ENCODE measurements at places on chromosomes 2 and 18. TPM values are rescaled to one million over a fixed set of nuclear protein-coding genes. Genes with fewer than 3 reads are reported as not detected.

GRCh38 chr2:39227628-39228412, 15.9 kb downstream of the CDKL4 start:
- DNase-seq, result peak; percentile 59
- no peaks in the 10 kb centered on the region for H3K36me3 ChIP-seq
- no peaks in the 10 kb centered on the region for H3K27me3 ChIP-seq

- DNase-seq, result no peak
- peaks cover 55% of the 10 kb centered on the region for H3K4me1 ChIP-seq
- H3K36me3 ChIP-seq, result no peaks in the 10 kb centered on the region
Measured at GRCh38 chr2:119491776-119492525, 32.3 kb downstream of the SCTR start.

- peaks cover 2% of the 10 kb centered on the region for H3K27me3 ChIP-seq
- H3K4me3 ChIP-seq, result no peak overlapping the region
- no peaks in the 10 kb centered on the region for H3K4me1 ChIP-seq
- H3K27ac ChIP-seq, result no peak overlapping the region
Measured at GRCh38 chr2:239920693-239921365, 104.3 kb downstream of the NDUFA10 start.

- no peak overlapping the region for H3K27ac ChIP-seq
- no peak overlapping the region for H3K4me3 ChIP-seq
- DNase-seq, result no peak
- H3K36me3 ChIP-seq, result no peaks in the 10 kb centered on the region
- H3K4me1 ChIP-seq, result no peaks in the 10 kb centered on the region
- H3K27me3 ChIP-seq, result peaks cover 14% of the 10 kb centered on the region
Measured at GRCh38 chr2:239423551-239423950, 22.7 kb upstream of the HDAC4 start.

- H3K36me3 ChIP-seq, result peaks cover 4% of the 10 kb centered on the region
- no peak for DNase-seq
- H3K27ac ChIP-seq, result no peak overlapping the region
- no peaks in the 10 kb centered on the region for H3K27me3 ChIP-seq
Measured at GRCh38 chr2:189802396-189802912, 18.2 kb downstream of the PMS1 start.

- peaks cover 9% of the 10 kb centered on the region for H3K4me1 ChIP-seq
- no peak for DNase-seq
- peak overlapping the region; percentile 72 for H3K4me3 ChIP-seq
- H3K27me3 ChIP-seq, result peaks cover 18% of the 10 kb centered on the region
Measured at GRCh38 chr2:95077530-95077825, 44.1 kb downstream of the MRPS5 start.

DNA sequence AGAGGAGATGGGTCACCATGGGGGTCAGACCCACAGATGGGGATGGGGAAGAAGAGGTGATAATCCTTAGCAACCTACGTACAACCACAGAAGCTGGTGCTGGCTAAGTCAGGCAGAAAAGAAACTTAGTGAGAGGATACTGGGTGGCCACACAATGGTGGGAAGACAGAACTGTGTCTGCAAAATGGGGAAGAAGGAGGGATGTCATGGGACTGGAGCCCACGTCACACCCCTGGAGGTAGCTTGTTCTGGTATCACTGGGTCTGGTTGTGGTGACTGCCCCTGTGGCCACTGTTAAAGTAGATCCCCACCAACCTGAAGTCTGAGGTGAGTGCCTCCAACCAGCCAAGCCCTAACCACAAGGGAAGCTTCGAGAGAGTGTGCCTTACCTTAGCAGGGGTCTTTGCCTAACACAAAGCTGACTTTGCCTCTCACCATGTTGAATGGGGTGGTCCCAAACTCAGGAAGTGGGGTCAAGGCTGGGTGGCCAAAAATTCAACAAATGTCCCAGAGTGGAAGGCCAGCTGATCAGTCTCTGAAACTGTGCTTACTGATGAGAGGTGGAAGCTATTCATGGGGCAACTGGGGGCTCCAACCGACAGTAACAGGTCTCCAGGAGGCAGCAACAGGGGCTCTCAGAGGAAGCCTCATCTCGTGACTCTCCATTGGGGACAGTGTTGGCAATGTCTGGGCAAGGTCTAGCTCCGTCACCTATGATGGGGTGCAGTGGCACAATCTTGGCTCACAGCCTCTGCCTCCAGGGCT, 64.8 kb upstream of the SLC1A4 start:
- peaks cover 7% of the 10 kb centered on the region for H3K4me1 ChIP-seq
- no peak overlapping the region for H3K4me3 ChIP-seq
- H3K36me3 ChIP-seq, result peaks cover 3% of the 10 kb centered on the region
- H3K27me3 ChIP-seq, result no peaks in the 10 kb centered on the region

GRCh38 chr2:120206022-120206581, 17.1 kb downstream of the TMEM185B start:
- no peak overlapping the region for H3K4me3 ChIP-seq
- no peak overlapping the region for H3K27ac ChIP-seq
- DNase-seq, result peak; percentile 32
- no peaks in the 10 kb centered on the region for H3K36me3 ChIP-seq

- no peak overlapping the region for H3K4me3 ChIP-seq
- H3K27me3 ChIP-seq, result no peaks in the 10 kb centered on the region
- peaks cover 9% of the 10 kb centered on the region for H3K4me1 ChIP-seq
- DNase-seq, result no peak
Measured at GRCh38 chr2:147989809-147990403, 30.6 kb downstream of the ORC4 start.

GRCh38 chr2:12732651-12733050, 15.9 kb downstream of the TRIB2 start:
- H3K36me3 ChIP-seq, result peaks cover 30% of the 10 kb centered on the region
- H3K27ac ChIP-seq, result no peak overlapping the region
- no peak overlapping the region for H3K4me3 ChIP-seq
- no peaks in the 10 kb centered on the region for H3K27me3 ChIP-seq
- H3K4me1 ChIP-seq, result peaks cover 11% of the 10 kb centered on the region

DNA sequence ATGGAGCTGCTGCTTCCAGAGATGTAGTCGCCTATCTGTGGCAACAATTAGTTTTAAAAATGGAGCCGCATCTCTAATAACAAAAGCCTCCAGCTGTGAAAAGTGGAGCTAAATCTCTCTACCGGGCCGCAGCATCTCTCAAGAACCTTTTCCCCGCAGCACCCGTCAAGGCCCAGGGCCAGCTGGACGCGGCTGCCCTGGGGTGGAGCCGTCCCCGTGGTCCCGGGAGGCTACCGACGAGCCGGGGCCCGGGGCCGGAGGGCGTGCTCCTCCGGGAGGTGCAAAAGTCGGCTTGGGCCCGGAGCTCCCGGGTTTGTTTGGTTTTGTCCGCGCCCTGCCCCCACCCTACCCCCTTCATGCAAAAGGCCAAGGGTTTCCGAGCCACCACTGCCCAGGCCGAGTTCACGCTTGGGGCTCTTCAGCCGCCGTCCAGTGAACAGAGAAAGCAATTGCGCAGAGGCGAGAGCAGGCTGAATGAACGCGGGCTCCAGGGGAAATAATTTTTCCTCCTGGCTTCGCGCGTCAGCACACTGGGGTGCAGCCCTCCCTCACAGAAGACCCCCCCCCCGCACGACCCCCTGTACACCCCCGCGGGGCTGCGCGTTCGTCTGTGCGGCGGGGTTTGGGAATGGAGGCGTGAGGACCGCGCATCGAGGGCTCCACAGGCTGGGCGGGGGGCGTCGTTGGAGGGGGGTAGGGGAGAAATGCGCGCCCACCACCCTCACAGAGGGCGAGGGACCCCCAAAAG, 557 bp upstream of the GREB1L start:
- peak; percentile 19 for DNase-seq
- H3K4me3 ChIP-seq, result peak overlapping the region; percentile 82
- no peak overlapping the region for H3K27ac ChIP-seq
- peaks cover 31% of the 10 kb centered on the region for H3K27me3 ChIP-seq
- H3K36me3 ChIP-seq, result no peaks in the 10 kb centered on the region
- H3K4me1 ChIP-seq, result peaks cover 6% of the 10 kb centered on the region

GRCh38 chr2:177724398-177725287, 332.1 kb downstream of the AGPS start:
- peak overlapping the region; percentile 62 for H3K27ac ChIP-seq
- peaks cover 65% of the 10 kb centered on the region for H3K4me1 ChIP-seq
- peak overlapping the region; percentile 62 for H3K4me3 ChIP-seq
- no peaks in the 10 kb centered on the region for H3K27me3 ChIP-seq

- no peaks in the 10 kb centered on the region for H3K27me3 ChIP-seq
- no peak for DNase-seq
- H3K27ac ChIP-seq, result no peak overlapping the region
- H3K4me1 ChIP-seq, result peaks cover 25% of the 10 kb centered on the region
- H3K36me3 ChIP-seq, result peaks cover 4% of the 10 kb centered on the region
Measured at GRCh38 chr18:77081390-77081778, 51.2 kb downstream of the MBP start.

- H3K4me3 ChIP-seq, result no peak overlapping the region
- no peaks in the 10 kb centered on the region for H3K36me3 ChIP-seq
- no peaks in the 10 kb centered on the region for H3K27me3 ChIP-seq
- no peak overlapping the region for H3K27ac ChIP-seq
Measured at GRCh38 chr18:48335829-48336228, 73.4 kb downstream of the ZBTB7C start.

- H3K4me3 ChIP-seq, result no peak overlapping the region
- peaks cover 54% of the 10 kb centered on the region for H3K36me3 ChIP-seq
- no peak for DNase-seq
Measured at GRCh38 chr2:150472511-150472899, 15.0 kb downstream of the RND3 start.

- H3K27ac ChIP-seq, result no peak overlapping the region
- peaks cover 4% of the 10 kb centered on the region for H3K27me3 ChIP-seq
- H3K4me1 ChIP-seq, result no peaks in the 10 kb centered on the region
- H3K36me3 ChIP-seq, result no peaks in the 10 kb centered on the region
- DNase-seq, result no peak
Measured at GRCh38 chr18:26723981-26724380, 141.5 kb downstream of the AQP4 start.

DNA sequence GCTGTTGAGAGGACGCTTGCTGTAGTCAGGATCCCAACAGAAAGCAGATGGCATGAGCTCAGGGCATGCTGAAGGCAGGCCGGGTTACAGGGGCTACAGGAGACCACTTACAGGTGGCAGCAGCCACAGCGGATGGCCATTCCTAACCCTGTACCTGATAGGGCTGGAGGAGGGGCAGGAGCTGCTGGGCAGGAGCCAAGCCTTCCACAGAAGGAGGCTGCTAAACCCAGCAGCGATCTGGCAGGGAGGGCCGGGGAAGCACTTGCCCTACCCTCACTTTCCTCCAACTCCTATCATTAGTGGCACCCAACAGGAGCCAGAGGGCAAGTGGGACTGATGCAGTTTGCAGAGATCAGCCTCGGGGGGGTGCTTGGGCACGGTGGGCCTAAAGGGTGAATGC, 2.0 kb downstream of the ASB18 start:
- H3K36me3 ChIP-seq, result no peaks in the 10 kb centered on the region
- H3K4me3 ChIP-seq, result no peak overlapping the region
- DNase-seq, result no peak
- H3K27ac ChIP-seq, result no peak overlapping the region
- peaks cover 37% of the 10 kb centered on the region for H3K27me3 ChIP-seq

The ELOA2 gene
- not detected for total RNA-seq

The CRYGD gene
- not detected for total RNA-seq

The CHN1 gene
- 50.3 TPM for total RNA-seq

The COL3A1 gene
- total RNA-seq, result 30.4 TPM

The PRKAG3 gene
- total RNA-seq, result not detected

The FMNL2 gene
- total RNA-seq, result 108 TPM

The MROH2A gene
- not detected for total RNA-seq
